ENCODE measurements at places on chromosomes 16 and 17.

DNA sequence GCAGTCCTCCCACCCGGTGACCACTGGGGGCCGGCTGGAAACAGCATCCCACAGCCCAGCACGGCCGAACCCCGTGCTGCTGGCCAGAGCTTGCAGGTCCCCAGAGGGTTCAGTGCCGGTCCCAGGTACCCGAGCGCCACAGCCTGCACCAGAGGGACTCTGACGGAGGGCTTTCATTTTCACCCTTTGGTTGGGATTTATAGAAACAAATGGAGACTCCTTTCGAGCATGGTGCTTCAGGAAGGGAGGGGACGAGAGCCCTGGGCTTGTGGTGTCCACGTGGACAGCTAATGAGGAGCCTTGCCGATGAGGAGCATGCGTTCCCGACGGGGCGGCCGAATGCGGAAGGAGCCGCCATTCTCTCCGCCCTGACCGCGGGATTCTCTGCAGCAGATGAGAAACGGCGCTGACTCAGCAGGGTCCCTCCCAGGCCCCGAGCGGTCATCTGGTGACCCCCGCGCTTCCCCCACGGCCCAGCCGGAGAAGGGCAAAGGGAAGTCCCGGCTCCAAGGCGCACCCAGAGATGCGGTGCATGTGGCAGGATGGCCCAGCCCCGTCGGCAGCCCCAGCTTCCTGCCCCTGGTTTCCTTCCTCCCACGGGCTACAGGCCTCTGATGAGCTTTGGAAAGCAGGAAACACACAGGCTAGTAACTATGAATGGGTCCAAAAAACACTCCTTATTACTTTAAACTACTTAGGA is 9.8 kb downstream of the SLC38A10 start:
- peak; percentile 57 for DNase-seq

- DNase-seq: no peak
These were observed 18.1 kb upstream of the BAHCC1 start for GRCh38 chr17:81376946-81377714.

DNA sequence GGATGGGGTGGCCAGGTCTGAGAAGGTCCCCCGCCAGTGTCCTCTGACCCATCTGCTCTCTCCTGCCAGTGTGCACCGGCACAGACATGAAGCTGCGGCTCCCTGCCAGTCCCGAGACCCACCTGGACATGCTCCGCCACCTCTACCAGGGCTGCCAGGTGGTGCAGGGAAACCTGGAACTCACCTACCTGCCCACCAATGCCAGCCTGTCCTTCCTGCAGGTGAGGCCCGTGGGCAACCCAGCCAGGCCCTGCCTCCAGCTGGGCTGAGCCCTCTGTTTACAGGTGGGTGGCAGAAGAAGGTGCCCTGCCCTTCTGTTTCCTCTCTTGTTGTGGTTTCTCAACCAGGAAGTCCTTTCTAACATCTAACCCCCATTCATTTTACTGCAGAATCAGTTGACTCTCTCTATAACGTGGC is 7.1 kb downstream of the ERBB2 start:
- peak; percentile 24 for DNase-seq

- DNase-seq: peak; percentile 6
These were observed 540 bp upstream of the ACLY start for GRCh38 chr17:41919165-41919817.

- no peak for DNase-seq
These were observed 22.7 kb upstream of the ATP2A3 start for GRCh38 chr17:3986939-3987335.

- no peak for DNase-seq
These were observed 116.9 kb downstream of the NTN1 start for GRCh38 chr17:9138161-9138717.

GRCh38 chr17:17557796-17558195 is 33.7 kb downstream of the PEMT start:
- DNase-seq: no peak

- no peak for DNase-seq
These were observed 21.6 kb downstream of the STXBP4 start for GRCh38 chr17:54990118-54990517.

DNA sequence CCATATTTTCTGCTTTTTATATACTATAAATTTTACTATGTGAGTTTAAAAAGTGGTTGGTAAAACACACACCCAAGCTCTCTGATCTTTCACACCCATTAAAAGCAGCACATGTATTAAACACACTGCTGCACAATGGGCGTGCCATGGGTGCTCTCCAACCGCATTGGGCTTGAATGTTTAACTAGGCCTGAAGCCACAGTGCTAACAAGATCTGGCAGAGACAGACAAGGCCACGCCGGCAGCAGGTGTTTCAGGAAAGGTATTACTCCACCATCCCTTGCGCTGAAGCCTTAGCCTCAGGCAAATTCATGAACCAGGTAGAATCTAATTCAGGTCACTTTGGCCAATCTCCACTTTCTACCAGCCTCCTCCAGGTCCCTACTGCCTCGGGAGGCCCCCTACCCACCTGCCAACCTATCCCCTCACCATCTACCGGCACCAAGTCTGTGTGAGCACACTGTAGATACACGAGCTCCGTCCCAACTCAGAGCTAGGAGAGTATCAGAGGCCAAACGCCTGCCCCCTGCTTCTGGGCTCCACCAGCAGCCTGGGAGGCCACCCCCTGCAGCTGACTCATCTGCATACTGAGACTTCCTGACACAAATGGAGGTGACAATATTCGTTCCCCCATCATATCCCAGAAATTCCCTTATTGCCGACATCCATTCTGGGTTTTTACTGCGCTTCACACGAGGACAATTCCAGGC is 95.0 kb downstream of the ADCY9 start:
- DNase-seq: no peak

GRCh38 chr16:4787627-4788482 is at the start of gene SEPTIN12:
SEPTIN12 (minus strand) TSS chr16:4788345; CDS start chr16:4787645, 700 bp downstream.
- no peak for DNase-seq

GRCh38 chr16:49754495-49755312 is 101.2 kb downstream of the ZNF423 start:
- no peak for DNase-seq

GRCh38 chr16:31354394-31355291 is at the start of gene ITGAX:
ITGAX (plus strand) TSS chr16:31355176; CDS start chr16:31355255, 79 bp downstream.
- DNase-seq: no peak

- no peak for DNase-seq
These were observed 20.0 kb downstream of the ARHGAP23 start for GRCh38 chr17:38448208-38448771.

- DNase-seq: no peak
These were observed 11.2 kb downstream of the HAGH start for GRCh38 chr16:1815461-1815860.

DNA sequence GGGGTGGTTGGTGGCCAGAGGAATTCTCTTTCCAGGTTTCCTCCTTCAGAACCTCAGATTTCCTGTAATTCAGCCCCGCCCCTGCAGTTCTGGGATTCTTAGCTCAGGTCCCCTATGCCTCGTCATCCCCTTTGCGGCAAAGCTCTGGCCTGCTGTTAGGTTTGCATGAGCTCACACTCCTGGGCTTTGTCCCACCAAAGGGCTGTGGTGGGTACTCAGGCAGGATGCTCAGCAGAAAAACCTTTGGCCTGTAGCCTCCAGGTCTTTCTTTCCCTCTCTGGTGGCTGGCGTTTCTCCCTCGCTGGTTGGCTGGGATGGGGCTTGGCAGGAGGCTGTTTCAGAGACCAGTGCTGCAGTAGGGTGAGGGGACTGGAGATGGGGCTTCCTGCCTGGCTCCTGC is 9.6 kb upstream of the PLEKHG4 start:
- no peak for DNase-seq

DNA sequence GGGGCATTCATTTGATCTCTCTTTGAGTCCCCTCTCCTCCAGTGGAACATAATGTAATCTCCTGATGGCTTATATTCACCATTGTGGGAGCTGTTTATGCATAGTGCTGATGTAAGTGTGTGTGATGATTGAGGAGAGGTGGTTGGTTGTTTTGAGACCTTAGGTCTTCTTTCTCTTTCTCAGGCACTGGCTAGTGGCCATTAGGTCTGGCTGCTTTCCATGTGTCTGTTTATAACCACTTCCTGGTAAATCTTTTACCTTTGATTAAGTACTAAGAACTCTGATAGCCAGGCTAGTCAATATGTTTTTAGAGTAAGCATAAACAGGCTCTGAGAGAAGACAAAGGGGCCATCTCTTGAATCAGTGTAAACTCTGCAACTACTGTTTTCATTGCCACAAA is 27.9 kb downstream of the VAT1L start:
- DNase-seq: no peak

DNA sequence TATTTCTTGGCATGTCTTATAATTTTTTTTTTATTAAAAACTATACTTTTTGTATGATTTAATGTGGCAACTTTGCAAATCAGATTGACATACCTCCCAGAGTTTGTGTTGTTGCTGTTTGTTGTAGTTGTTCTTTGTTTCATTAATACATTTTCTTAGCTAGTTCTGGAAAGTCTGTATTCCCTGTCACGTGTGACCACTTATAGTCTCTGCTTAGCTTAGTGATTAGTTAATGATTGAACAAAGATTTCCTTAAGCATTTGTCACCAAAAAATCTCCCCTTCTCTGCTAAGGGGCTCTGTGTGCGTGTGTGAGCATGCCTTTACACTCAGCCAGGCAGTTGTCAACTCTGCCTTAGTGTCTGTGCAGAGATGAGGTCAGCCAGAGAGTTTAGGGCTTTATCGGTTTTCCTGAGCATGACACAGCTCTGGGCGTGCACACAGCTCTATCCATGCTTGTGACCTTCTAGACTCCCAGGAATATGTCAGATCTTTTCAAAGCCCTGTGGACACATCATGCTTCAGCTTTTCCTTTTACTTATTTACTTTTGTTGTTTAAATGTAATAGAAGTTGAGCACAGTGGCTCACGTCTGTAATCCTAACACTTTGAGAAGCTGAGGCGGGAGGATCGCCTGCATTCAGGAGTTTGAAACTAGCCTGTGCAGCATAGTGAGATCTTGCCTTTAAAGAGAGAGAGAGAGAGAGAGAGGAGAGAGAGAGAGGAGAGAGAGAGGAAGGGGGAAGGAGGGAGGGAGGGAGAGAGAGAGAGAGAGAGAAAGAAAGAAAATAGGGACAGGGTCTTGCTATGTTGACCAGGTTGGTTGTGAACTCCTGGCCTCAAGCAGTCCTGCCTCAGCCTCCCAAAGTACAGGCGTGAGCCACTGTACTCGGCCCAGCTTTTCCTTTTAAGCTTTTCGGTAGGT is 21.9 kb downstream of the DNAI2 start:
- DNase-seq: no peak

GRCh38 chr16:4375717-4376116 is 4.1 kb downstream of the VASN start:
- DNase-seq: no peak

- no peak for DNase-seq
These were observed 128.0 kb upstream of the PLCG2 start for GRCh38 chr16:81650982-81651562.

DNA sequence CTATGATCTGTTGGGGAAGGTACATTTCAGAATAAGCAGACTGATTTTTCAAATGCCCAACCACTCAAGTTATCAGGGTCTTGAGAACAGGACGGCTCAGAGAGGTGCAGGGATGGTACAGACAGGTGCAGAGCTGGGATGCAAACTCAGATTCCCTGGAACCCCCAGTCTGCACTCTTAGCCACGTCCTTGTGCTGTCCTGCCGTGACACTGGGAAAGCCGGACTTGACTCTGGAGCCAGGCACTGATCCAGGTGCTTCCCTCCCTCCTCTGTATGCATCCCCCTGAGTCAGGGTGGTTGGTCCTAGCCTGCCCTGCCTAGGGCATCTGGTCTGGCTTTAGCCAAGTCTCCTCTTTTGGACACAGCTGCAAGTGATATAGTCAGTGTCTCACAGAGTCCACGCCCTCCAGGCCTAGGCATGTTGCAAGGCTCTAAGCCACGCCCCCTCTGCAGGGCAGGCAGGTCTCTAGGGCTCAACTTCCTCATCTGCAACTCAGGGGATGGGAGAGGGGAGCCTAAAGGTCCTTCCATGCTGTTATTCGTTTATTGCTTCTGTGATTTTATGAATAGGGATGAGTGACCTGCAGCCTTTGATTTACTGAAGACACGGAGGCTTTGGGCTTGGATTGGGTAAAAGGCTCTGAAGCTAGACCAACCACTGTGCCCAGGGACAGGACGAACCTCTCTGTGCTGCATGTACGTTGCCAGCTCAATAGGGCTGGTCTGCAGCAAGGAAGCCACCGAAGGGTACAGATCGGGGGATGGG is 97.3 kb downstream of the SDK2 start:
- peak; percentile 5 for DNase-seq

GRCh38 chr16:86027373-86028126 is 128.6 kb downstream of the IRF8 start:
- DNase-seq: no peak

DNA sequence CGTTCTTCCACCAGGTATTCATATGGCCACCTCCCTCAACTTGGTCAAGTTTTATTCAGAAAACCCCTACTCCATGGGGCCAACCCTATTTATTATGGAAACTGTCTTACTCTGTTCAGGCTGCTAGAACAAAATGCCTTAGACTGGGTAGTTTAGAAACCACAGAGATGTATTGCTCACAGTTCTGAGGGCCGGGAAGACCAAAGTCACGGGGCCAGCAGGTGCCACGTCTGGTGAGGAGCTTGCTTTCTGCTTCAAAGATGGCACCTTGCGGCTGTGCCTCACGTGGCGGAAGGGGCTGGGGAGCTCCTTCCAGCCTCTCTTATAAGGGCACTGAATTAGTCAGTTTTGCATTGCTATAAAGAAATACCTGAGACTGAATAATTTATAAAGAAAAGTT is 74.3 kb downstream of the AXIN2 start:
- DNase-seq: no peak

- no peak for DNase-seq
These were observed 16.2 kb upstream of the NAGLU start for GRCh38 chr17:42519546-42520491.

GRCh38 chr17:3594976-3595375 is 14.2 kb downstream of the TRPV1 start:
- no peak for DNase-seq

- DNase-seq: no peak
These were observed 6.3 kb downstream of the C17orf75 start for GRCh38 chr17:32335687-32336086.

DNA sequence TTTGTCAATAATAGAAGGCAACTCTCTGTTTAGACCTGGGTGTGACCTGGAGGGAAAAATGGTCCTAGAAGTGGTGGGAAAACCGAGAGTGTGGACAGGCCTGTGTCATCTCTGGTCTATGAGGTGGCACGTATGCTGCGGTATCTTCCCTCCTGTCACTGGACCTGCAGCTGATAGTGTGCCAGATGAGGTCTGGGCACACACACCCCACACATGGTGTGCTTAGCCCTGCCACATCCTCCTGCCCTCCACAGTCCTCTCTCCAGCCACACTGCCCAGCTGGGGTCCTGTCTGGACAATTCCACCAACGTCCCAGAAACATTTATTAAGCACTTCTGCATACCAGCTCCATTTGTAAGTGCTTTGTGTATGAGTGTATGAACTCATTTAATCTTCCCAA is 37.2 kb downstream of the GLP2R start:
- DNase-seq: no peak
